ENCODE measurements at places on chromosomes 7 and 10.
A peak's percentile ranks its signal among the peaks of the same experiment; 100 is the strongest.

DNA sequence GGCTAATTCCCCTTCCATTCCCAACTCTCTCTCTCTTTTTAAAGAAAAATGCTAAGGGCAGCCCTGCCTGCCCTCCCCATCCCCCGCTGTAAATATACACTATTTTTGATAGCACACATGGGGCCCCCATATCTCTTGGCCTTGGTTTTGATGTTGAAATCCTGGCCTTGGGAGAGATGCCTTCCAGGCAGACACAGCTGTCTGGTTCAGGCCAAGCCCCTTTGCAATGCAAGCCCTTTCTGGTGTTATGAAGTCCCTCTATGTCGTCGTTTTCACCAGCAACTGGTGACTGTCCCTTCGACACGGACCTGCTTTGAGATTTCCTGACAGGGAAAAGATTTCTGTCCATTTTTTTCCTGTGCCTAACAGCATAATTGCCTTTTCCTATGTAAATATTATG, 3.0 kb downstream of the ADRA2A start:
- DNase-seq = no peak

- DNase-seq = no peak
Measured at GRCh38 chr7:98202367-98203195, 8.7 kb upstream of the BHLHA15 start.

- no peak for DNase-seq
Measured at GRCh38 chr7:158112571-158113320, 474.9 kb downstream of the PTPRN2 start.

GRCh38 chr7:107167483-107168232, 1.1 kb upstream of the HBP1 start:
- DNase-seq = peak; percentile 78

DNA sequence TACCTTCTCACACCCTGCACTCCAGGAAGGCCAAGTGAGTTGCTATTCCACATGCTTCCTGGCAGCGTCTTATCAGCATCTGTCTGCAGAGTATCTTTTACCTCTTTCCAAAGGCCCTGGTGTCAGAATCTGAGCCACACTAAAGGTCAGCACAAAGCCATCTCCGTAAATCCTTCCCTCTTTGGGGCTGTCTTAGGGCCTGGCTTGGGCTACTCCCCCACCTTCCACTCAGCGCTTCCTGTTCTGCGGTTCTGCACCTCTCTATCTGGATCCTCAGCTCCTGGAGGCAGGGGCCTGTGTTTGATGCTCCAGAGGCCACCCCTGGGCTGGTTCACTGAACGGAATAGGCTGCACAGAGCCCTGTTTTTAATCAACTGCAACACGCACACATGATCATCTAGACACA, 334.8 kb upstream of the GALNT17 start:
- no peak for DNase-seq

- DNase-seq = no peak
Measured at GRCh38 chr7:47497367-47498096, 84.4 kb downstream of the TNS3 start.

DNA sequence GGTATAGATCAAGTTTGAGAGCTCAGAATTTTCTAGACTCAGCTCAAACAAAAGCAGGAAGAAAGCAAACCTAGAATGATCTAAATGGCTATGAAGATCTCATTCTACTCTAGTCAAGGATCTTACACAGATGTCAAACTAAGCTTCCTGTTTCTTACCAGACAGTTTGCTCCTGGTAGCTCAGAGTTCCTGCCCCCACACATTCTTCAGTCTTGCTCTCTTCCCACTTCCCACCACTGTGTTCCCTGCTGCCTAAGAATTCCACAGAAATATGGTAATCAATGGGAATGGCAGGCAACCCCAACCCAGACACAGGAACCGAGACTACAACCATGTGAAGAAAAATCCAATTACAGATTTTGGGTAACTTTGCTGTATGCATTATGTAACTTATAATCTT, 133.4 kb upstream of the PTN start:
- DNase-seq = peak; percentile 55

- DNase-seq = peak; percentile 86
Measured at GRCh38 chr7:99040104-99040958, 103.6 kb downstream of the SMURF1 start.

DNA sequence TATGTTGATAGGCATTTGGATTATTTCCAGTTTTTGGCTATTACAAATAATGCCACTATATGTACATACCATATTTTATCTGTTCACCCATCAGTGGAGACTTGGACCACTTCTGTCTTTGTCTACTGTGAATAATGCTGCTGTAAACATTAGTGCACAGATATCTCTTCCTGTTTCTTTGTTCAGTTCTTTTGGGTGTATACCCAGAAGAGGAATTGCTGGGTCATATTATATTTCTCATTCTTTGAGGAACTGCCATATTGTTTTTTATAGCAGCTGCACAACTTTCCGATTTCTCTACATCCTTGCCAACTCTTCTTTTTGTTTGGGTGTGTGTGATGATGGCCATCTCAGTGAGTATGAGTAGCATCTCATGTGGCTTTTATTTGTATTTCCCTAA, 218.0 kb downstream of the LRMDA start:
- no peak for DNase-seq

DNA sequence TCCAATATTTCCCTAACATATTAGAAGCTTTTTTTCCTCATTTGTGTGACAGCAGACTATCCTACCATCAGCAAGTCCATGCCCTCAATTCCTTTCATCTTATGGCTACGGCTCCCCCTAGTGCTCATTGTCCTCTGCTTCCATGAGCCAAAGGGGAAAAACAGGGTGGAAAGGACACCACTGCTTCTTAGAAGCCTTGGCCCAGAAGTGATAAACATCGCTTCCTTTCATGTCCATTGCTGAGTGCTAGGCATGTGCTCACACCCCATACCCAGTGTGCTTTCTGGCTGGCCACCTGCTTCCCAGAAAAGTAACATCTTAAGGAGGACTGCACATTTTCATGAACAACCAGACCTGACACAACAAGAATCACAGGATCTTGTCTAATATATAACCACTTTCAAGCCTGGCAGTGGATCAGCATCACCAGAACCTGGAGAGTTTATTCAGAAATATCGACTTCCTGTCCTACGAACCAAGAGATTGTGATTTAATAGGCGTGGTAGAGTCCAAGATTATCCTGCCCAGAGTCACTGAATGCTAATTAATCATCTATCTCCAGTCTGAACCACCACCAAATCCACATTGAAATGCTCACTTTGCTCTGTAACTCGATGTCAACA, 650.5 kb upstream of the SORCS1 start:
- peak; percentile 45 for DNase-seq

- no peak for DNase-seq
Measured at GRCh38 chr10:30987463-30987862, 44.2 kb downstream of the ZNF438 start.

GRCh38 chr7:28481091-28481926, 69.0 kb downstream of the CREB5 start:
- no peak for DNase-seq

DNA sequence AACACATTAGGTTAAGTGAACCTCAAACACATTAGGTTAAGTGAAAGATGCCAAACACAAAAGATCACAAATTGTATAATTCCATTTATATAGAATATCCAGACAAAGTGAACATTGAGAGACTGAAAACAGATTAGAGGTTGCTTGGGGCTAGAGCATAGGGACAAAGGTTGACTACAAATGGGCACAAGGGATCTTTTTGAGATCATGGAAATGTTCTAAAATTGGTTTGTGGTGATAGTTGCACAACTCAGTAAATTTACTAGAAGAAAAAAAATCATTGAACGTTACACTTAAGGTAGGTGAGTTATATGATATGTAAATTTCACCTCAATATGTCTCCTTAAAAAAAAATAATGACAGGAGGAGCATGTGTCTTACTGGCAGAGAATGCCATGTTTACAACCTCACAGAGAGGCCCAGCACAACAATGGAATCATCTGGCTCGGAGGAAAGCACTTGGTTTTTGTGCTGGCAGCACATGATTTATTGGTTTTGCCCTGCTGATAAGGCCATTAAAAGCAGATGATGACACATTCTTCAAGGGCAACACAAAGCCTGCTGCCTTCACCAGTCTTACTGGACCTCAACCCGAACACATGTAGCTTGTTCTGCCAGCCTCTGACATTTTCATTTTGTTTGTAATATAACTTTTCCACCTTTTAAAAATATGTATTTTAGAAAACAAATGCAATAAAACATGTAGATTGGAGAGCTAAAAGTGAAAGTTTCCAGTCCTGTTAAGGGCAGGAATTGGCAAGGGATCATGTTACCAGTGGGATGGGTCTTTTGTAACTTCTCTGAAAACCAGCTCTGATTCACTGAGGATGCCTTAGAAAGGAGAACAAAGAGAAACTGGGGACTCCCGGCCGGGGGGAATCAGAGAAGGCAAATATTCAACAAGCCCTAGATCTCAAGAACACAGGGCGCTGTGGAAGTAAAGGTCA, 11.9 kb upstream of the LMOD2 start:
- no peak for DNase-seq

DNA sequence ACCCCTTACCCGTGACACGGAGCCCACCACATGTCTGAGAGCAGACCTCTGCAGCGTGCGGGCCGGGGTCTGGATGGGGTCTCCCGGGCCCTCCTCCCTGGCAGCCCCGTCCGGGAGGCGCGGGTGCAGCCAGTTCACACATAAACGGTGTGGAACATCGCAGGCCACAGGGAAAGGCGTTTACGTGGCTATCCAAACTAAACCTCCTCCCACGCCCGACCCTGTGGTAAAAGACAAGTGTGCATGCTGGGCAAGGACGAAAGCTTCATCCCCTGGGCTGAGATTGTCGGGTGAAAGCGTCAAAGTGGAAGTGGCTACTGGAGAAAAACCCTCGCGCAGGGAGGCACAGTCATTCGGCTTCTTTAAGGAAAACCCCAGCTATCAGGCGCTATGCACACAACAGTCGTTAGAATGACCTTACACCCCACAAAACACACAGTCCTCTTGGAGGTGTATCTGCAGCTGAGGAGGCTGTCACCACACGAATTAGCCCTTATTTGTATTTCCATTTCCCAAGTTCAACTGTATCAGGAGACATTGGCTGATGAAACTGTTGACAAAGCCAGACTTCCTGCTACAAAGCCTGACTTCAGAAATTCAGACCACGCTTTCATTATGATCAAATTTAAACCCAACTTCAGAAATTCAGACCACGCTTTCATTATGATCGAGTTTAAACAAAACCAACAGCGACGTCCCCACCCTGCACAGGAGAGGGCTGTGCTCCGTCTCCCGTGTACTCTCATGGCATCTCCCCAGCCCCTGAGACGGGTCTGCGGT, 15.3 kb downstream of the GPER1 start:
- DNase-seq = no peak
